Activated CD4-positive, alpha-beta T cell treated with anti-CD3 and anti-CD28 coated beads, Interleukin-2, amount 50 U/mL, for 24 hours (primary cell): ENCODE measurements at places on chromosomes 6 and 20.

- DNase-seq, result no peak
Observed at GRCh38 chr20:61645732-61646131, 393.7 kb downstream of the CDH4 start.

GRCh38 chr6:149084808-149085556, 232.5 kb upstream of the TAB2 start:
- no peak for DNase-seq

- DNase-seq, result no peak
Observed at GRCh38 chr6:132520953-132521352, 8.0 kb upstream of the STX7 start.

DNA sequence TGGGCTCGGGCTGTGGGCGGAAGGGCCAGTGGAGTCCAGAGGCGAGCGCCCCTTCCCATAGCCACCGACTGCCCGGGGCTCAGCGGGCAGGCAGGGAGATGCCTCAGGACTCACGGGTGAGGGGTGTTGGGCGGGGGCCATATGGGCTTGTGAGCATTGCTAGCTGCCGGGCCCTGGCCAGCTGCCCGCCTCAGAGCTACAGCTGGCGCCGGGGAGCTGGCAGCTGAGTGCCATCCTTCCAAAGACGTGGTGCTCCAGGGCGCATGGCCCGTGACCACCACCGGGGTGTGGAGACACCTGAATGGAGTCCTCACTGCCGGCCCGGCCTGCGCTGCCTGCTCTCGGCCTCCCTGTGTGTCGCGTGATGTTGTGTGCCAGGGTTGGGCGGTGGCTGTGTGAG, 10.6 kb upstream of the RBBP8NL start:
- no peak for DNase-seq

DNA sequence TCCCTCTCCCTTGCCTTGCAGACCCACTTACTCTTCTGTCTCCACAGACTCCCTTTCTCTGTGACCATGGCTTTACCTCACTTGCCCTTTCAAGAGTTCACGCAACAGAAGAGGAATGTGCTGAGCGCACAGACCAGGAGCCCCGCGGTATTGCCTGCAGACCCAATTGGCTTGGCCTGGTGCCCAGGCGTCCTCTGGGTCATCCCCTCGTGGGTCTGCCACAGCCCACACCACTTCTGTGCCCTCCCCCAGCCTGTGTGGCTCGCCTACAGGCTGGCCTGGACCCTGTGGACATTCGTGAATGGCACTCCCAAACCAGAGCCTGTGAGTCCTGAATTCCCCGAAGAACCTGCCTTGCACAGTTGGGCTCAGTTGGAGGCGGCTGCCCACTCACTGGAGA, 15.3 kb upstream of the NINL start:
- DNase-seq, result no peak

- DNase-seq, result no peak
Observed at GRCh38 chr6:170416303-170416702, 109.7 kb downstream of the FAM120B start.

DNA sequence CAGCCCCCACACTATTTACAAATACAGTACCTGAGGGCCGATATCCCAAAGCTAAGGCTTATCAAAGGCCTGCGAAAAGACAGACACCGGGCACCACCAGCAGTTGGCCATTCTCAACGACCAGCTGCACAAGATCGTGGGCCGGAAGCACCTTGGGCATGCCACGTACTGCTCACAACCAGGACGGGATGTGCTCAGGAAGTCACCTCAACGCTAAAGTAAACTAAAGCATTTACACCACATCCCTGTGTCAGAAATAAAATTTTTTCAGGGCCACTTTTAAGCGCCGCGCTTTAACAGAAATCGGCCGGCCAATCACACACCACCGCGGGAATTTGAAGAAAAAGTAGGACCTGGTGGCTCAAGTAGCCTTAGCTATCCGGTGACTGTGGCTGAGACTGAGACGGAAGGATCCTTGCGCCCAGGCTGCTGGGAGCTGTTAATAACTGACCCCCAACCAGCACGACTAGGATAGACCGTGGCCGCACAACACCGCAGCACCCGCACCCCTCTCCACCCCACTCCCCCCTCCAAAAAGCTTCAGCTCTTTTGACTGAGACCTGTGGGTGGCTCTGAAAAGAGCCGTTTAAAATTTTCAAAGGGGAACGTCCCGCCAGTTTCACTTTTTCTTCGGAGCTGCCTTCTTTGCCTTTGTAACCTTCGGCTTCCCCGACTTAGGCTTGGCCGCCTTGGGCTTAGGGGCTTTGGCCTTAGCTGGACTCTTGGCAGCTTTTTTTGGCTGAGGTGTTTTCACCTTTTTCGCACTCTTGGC, 131.2 kb upstream of the BTN3A2 start:
- DNase-seq, result no peak

GRCh38 chr6:138383776-138384175, 6.1 kb downstream of the SMIM28 start:
- no peak for DNase-seq

- no peak for DNase-seq
Observed at GRCh38 chr6:87572021-87572420, 17.8 kb downstream of the RARS2 start.

DNA sequence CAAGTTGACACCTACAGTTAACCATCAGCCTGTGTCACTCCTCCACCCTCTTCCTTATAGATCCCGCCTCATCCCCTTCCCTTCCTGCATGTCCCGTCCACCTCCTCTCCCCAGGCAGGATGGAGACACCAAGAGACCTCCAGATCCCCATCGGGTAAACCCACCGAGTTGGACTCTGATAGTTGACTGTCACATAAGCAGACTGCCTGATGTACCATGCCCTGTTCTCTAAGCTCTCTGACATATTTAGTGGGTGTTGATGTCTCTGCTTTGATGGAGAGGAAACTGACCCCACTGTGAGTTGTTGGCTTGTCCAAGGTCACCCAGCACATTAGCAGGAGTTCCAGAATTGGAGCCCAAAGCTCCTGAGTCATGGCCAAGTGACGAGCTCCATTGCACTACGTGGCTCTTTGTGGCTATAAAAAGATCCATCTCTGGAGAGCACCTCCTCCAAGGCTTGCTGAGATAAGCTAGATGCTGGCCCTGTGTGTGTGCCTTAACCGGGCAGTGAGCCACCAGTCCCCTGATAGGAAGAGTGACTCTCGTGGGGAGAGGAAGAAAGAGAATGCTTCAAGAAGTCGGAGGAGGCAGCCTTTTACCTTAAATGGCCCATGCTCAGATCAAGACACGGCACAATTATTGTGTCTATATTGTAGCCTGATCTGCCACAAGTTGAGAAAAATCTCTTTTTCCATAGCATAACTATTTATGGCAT, 236.0 kb upstream of the ECI2 start:
- DNase-seq, result no peak

- DNase-seq, result no peak
Observed at GRCh38 chr20:47202733-47203667, 153.5 kb downstream of the ZMYND8 start.
